ENCODE measurements at places on chromosomes 2 and 18. TPM values are rescaled to one million over a fixed set of nuclear protein-coding genes. Genes with fewer than 3 reads are reported as not detected.

GRCh38 chr18:27449104-27449503, 264.0 kb upstream of the CHST9 start:
- no peak for DNase-seq

DNA sequence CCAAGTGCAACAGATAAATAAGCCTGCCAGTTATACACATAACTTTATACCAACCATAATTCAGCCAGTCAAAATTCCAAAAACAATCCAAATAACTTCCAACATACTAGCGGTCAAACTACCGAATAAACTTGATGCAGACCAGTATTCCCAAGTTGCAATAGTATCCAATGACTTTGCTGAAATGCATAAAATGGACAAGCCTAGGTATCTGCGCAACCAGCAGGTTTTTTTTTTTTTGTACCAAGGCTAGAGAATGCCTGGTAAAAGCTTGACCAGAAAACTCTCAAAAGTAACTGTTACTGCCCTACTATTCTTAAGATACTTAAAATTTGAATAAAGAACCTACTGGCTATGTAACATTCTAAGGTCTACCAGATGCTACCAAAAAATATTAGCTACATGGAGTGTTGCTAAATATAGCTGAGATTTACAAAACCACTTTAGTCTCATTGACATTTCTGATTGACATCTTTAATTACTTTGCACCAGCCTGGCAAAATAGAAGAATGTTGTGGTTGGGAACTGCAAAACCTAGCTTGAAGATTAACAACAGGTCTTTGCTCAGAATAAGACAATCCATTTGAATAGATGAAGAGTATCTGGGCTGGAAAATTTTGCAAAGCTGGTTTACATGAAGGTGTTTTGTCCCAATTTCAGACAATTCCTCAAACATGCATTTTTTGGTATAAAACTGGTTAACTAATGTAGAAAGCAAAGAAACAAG, 7.3 kb downstream of the SRSF7 start:
- no peak for DNase-seq

The LINC00305 gene
- total RNA-seq = not detected

The XIRP2 gene
- not detected for total RNA-seq

The MEMO1 gene
- 66.3 TPM for total RNA-seq

- no peak for DNase-seq
Observed at GRCh38 chr2:173990245-173990644, 25.1 kb upstream of the SP3 start.

The EML6 gene
- total RNA-seq = 3.7 TPM

The LIMS4 gene
- total RNA-seq = 2.0 TPM

The ANO7 gene
- 1.2 TPM for total RNA-seq

The CNTNAP5 gene
- not detected for total RNA-seq

DNA sequence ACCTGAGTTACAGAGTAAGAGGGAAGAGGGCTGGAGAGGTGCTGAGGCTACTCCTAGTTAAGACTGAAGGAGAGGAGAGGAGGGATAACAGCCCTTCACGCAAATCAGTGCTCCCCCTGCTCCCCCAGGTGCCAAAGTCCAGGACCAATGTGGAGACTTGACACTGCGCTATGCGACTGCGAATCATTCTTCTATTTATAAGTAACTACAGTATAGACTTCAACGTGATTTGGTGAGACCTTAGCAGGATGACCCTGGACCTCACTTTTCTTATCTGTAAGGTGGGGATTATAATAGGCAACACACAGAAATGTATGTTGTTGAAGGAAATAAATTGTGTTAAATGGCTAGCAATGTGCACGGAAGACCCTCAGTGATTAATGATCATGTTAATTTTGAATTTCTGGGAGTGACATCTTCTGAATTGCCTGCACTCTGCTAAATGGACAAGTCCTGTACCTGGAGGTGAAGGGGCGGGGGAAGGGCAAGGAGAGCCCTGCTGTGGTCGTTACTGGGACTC, 11.0 kb downstream of the EN1 start:
- DNase-seq = no peak

GRCh38 chr2:156436497-156437085, 412 bp downstream of the GPD2 start:
- no peak for DNase-seq

GRCh38 chr2:237474931-237475703, 11.9 kb upstream of the MLPH start:
- no peak for DNase-seq

DNA sequence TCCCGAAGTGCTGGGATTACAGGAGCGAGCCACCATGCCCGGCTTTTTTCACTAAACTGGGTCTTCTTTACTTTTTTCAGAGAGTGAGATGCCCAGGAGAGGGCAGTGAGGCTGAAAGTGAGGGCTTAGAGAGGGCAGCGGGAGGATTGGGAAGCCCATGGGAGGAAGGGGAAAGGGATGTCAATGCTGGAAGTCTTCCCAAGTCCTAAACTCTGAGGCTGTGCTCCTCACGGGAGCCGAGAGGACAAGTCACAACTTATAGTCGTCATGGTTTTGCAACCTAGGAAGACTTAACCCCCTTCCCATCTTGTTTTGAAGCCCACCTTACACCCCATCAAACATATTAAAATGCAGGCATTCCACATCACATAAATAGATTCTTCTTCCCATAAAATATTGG, 15.1 kb upstream of the MEP1B start:
- no peak for DNase-seq

- DNase-seq = no peak
Observed at GRCh38 chr2:85888684-85889626, at the start of gene ST3GAL5. Gene ST3GAL5, minus strand, starts transcription at chr2:85888990. Its CDS starts 85 bp downstream, at chr2:85888905.

DNA sequence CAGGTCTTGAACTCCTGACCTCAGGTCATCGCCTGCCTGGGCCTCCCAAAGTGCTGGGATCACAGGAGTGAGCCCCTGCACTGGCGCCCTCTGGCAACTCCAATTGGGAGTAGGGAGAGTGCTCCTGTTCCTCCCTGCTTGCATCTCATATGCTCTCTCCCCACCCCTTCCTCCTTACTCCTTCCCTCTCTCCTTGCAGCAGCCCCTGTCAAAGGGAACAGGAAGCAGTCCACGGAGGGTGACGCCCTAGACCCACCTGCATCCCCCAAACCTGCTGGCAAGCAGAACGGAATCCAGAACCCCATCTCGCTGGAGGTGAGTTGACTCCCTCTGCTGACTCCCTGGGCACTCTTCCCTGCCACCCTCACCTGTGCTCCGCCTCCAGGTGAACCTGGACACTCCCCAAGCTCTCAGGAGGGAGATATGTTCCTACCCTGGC, 10.7 kb downstream of the ARID5A start:
- no peak for DNase-seq

- no peak for DNase-seq
Observed at GRCh38 chr2:38522754-38523349, 79.9 kb downstream of the HNRNPLL start.

DNA sequence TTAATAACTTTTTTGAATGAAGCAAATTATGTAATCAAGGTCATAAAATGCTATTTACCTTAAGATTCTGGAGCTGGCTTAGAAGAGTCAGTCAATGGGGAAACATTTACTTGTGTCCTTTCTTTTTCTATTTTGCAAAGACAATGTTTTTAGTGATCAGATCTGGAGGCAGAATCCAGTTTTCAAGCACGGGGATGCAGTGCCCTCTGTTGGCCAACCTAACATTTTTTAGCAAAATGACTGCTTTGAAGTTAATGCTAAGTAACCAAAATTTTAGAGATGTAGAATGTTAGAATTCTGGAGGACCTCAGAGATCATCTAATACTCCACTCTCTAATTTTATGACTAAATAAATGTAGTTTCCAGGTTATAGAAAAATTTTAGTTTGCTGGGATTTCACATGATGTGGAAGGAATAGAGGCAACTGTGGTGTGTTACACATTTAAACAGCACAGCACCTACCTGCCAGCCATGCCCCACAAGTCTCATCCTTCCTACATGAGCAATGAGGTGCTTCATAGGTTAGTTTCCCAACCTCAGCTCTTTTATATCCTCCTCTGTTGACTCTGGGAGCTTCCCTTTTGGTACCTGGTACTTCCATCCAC, 23.6 kb upstream of the SLC9A4 start:
- no peak for DNase-seq
